Ecto neural progenitor cell (in vitro differentiated cells): ENCODE measurements at places on chromosomes 13 and 19.

- DNase-seq: no peak
Measured at GRCh38 chr13:83831796-83832195, 50.5 kb downstream of the SLITRK1 start.

GRCh38 chr19:6856749-6857372 lies 30.5 kb upstream of the ADGRE1 start:
- no peak for DNase-seq

DNA sequence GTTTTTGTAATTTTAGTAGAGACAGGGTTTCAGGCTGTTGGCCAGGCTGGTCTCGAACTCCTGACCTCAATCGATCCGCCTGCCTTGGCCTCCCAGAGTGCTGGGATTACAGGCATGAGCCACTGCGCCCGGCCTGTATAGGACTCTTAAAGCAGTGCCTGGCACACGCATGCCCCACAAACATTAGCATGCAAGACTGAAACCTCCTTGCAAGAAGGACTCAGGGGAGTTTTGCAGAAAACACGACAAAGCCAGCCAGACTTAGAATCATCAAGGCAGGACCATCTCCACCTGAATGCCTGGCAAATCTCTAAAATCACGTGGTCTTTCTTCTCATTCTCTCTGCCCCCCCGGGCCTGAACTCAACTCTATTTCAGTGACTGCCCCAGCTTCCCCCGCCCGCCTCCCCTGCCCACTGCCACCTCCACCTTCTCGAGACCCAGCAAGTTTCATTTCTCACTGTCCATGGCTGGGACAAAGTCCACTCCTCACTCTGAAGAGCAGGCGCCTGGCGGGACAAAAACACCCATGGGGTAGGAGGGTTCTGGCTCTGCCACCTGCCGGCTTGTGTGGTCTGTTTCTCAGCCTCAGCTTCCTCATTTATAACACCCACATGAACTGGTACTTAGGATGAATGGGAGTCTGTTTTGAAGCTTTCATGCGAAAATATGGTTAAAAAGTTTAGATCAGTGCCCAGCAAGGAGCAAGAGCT lies 2.4 kb downstream of the TICAM1 start:
- no peak for DNase-seq

GRCh38 chr19:38385057-38385803 lies 2.6 kb downstream of the GGN start:
- no peak for DNase-seq

- no peak for DNase-seq
Measured at GRCh38 chr19:46945694-46946489, 73.7 kb upstream of the NPAS1 start.

DNA sequence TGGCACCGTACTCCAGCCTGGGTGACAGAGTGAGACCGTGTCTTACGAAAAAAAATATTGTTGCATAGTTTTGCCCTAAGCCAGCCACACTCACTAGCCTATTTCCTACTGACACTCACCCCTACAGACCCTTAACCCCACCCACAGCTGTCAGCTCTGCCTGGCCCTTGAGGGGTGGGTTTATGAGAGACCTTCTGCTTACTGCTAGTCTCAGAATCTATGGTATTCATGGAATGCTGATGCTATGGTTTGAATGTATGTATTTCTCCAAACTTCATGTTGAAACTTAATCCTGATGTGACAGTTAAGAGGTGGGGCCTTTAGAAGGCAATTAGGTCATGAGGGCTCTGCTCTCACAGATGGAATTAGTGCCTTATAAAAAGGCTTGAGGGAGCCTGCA lies 79.2 kb upstream of the LRCH1 start:
- DNase-seq: no peak

DNA sequence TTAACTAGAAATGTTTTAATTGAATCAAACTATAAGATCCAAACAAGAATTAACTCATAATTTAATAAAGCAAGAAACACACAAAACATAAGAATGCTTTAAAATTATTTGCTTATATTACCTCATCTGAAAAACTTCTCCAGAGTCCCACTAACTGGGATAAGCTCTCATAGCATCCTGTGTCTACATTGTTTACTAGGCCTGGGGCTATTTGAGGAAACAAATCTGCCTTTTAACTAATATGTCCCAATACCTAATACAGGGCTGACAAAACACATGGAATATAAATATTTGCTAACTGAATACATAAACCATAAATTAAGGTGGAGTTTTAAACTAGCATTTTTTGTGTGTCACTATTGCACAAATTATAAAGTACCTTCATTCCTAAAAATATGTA lies 1399.8 kb upstream of the SLC10A2 start:
- no peak for DNase-seq

GRCh38 chr19:10412257-10412977 lies 7.9 kb upstream of the PDE4A start:
- no peak for DNase-seq

GRCh38 chr19:11223200-11223599 lies 16.2 kb upstream of the ANGPTL8 start:
- no peak for DNase-seq
